ENCODE measurements at places on chromosomes 16 and 17.
A peak's percentile ranks its signal among the peaks of the same experiment; 100 is the strongest.

DNA sequence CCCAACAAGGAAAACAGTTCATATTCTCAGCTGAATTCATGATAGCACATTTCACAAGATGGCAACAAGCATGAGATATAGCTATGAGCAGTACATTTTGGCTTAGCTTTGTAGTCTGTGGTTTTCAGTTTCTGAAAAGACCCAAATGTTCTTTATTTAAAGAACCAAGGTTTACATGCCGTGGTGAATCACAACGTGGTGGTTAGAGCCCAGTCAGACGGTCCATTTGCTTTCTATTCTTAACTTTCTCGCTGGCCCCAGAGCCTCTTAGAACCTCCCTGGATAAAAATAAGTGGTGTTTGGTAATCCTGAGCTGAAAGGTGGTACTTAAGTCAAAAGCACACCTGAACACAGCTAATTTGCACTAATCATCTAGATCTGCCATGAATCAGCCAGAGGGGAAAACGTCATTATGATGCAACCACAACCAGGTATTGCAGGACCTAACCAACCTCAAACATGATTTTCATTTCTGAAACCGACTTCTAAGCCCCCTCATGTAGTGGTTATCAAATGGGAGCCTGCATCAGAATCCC is 18.6 kb upstream of the HAPSTR1 start:
- DNase-seq: no peak

- no peak for DNase-seq
Measured at GRCh38 chr17:34725725-34726124, 146.3 kb downstream of the TMEM132E start.

GRCh38 chr17:43210576-43210975 is 1.1 kb upstream of the TMEM106A start:
- DNase-seq: no peak

DNA sequence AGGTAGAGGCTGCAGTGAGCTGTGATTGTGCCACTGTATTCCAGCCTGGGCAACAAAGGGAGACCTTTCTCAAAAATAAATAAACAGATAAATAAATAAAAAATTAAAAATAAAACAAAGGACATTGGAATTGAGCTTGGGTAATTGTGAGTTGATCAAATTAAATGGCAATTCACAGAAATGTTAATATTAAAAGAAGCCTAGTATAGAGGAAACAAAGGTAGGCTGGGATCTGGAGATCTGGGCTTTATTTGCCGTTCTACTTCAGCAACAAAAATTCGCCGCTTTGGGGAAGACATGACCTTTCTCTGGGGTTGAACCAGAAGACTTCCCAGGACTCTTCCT is 332 bp upstream of the VPS25 start:
- no peak for DNase-seq

GRCh38 chr16:67302970-67303369 is 23.6 kb downstream of the KCTD19 start:
- no peak for DNase-seq

GRCh38 chr16:556474-557173 is 3.6 kb upstream of the PRR35 start:
- DNase-seq: no peak

DNA sequence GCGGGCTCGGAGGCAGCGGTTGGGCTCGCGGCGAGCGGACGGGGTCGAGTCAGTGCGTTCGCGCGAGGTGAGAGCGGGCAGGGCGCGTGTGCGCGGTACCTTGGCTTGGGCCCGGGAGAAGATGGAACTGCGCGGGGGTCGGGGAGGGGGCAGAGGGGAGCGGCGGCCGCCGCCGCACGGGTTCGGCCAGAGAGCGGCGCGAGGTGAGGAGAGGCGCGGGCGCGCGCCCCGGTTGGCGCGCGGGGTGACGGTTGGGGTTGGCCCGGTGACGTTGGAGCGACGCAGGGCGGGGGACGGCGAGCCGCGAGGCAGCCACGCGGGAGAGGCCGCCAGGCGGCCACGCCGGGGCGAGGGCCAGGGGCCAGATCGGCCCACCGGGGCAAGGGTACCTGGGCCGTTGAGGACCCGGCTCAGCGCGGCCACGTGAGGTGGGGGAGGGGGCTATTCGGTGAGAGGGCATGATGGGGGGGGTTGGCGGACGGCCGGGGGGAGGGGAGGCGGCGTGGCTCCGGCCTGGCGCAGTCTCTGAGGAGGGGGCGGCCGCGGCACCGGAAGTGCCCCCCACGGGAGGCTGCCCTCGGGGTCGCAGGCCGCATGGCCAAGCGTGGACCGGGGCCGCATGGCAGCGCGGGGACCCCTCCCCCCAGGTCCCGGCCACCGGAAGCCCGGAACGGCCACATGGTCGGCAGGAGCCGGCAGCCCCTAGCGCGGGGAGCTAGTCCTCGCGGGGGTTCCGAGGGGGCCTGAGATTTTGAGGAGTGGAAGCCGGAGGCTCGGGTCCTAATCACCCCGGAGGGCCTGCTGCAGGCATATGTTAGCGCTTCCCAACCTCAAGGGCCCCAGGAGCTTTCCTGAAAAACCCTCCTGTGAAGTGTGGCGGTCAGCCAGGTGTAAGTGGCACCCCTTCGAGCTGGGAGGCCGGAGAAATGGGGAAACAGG is 527 bp downstream of the EIF5A start:
- DNase-seq: no peak

GRCh38 chr17:37742116-37742761 is 2.6 kb downstream of the HNF1B start:
- DNase-seq: no peak

- DNase-seq: no peak
Measured at GRCh38 chr16:20214401-20214800, 112.9 kb downstream of the GP2 start.

- no peak for DNase-seq
Measured at GRCh38 chr16:73778887-73779286, 517.7 kb upstream of the PSMD7 start.

DNA sequence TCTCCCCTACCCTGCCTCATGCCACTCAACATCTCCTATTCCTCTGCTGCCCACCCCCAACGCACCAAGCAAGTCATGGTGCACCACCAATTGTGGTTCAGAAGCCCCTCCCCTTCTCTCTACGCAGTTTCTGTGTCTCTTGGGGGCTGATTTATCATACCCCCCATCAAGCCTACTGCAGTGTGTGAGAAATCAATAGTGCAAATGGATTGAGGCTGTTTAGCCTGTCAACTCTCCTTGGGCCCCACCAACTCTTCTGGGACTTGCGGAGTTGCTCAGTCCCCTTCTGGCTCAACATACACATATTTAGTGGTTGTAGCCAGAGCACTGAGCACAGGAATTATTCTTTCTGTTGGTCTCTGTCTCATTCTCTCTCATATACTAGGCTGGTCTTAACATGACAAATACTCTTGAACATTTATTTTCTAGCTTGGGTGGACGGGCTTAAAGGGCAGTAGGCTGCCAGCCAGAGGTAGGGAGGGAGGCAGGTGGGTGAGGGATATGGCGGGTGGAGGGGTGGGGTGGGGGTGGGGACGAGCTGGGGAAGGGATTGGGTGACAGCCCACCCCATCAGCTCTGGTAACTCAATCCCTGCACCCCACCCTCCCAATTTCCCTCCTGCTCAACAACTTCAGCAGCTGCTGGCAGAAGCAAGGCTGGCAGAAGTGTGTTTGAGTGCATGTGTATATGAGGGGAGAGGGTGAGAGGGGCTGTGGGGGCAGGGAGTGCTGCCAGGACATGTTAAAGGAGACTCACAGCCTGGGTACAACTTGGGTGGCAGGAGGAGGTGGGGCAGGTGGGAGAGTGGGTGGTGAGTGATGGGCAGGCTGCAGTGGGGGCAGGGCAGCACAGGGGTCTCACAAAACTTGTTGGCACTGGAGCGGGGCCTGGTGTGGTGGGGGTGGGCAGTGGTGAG is 4.9 kb downstream of the RARA start:
- DNase-seq: no peak

DNA sequence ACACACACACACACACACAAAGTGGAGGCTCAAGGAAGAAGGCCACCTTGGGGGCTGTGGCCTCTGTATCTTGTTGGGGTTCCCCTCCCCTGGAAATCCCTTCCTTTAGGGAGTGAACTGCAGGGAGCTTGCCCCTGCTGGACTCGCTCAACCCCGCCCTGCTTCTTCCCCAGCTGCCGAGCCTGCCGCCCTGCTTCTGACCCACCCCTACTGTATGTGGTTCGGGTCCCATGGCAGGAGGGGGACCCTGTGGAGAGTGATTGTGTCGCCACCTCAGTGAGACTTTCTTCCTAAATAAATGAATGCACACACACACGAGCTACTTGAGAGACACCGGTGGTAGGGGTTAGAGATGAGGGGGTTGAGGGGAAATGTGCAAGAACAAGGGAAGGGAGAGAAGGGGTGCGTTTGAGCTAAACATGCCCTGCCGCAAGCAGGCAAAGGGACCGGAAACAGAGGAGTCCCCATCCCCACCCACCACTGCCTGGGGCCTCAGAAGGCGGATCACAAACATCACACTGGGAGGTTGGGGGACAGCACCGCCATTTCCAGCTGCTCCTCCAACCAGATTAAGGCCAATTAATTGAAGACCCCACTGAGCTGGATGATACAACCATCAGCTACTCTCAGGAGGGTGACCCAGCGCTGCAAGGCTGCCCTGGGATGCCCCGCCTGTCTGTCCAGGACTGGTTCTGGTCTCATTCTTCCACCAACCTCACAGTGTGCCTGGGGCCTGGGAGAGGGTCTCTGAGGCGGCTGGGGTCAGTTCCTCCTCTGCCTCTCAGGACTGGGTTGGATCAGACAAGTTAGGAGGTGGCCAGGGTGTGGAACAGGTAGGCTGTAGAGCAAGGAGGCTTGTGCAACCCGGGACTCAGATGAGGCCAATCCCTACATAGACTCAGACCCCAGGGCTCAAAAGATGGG is 98.9 kb downstream of the SDK2 start:
- DNase-seq: no peak

DNA sequence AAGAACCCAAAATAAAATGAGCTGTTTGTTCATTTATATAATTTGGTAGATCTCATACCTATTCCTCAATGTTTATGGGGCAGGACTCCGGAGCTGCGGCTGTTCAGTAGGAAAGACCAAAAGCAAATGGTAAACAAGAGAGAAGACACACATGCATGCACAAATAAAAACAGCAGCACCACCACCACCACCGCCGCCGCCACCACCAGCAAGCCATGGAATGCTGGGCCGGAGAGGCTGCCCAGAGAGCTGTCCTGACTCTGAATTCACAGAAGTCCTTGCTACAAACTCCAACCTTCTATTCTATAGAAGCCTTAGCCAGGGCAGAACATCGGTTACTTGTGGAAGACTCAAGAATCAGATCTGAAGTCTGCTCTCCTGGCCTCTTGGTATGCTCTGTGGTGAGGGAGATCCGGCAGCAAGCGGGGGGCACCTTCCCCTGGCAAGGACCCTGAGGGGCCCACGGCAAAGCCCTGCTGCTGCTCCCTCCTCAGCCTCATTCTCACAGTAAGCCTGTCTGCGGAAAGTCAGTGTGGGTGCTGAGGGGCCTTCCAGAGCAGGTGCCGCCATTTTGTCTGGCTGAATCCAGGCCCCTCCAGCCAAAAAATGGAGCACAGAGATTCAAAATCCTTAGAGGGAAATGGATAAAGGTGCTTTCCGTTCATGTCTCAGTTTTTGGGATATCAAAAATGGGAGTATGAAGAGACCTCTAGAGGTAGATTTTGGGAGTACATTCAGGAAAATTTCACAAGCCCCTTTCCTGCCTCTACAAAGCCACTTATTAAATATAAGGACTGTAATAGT is 6.4 kb upstream of the FOXJ1 start:
- DNase-seq: no peak

- DNase-seq: no peak
Measured at GRCh38 chr16:88936556-88937205, 40.3 kb downstream of the CBFA2T3 start.

DNA sequence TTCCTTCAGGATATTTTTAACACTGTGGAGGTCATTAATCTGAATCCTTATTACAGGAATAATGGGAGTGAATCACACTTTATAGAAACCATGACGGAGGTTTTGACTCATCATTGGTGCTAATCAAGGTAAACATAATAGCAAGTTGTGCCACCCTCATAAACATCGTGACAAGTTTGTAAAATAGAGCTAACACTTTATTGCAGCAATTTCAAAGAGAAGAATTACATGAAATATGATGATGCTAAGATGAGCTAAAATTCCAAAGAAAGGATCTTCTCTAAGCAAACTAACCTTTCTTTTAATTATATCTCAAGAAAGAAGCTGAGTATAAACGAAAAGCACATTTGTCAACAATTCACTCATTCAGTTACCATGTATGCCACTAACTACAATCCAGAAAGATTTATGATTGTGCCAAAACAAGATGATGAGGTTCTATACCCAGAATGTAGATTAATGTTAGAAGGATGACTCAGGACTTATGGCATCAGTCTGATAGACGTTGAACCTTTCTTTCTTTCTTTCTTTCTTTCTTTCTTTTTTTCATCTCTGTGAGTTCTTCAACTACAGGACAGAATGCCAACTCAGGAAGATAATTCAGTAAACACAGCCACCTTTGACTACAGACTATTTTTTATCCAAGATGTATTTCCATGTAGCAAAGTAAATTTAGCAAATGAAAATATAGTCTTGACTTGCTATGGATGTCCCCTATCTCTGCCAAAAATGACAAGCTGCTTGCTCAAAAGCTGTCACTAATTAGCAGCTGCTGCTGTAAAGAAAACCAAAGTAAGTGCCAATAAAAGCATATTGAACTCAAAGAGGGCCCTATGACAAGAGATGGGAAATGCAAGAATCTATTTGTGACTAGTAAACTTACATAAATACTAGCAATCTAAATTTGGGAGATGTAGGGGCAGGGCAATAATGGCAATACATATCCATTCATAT is 23.3 kb downstream of the STAT5B start:
- DNase-seq: peak; percentile 84

DNA sequence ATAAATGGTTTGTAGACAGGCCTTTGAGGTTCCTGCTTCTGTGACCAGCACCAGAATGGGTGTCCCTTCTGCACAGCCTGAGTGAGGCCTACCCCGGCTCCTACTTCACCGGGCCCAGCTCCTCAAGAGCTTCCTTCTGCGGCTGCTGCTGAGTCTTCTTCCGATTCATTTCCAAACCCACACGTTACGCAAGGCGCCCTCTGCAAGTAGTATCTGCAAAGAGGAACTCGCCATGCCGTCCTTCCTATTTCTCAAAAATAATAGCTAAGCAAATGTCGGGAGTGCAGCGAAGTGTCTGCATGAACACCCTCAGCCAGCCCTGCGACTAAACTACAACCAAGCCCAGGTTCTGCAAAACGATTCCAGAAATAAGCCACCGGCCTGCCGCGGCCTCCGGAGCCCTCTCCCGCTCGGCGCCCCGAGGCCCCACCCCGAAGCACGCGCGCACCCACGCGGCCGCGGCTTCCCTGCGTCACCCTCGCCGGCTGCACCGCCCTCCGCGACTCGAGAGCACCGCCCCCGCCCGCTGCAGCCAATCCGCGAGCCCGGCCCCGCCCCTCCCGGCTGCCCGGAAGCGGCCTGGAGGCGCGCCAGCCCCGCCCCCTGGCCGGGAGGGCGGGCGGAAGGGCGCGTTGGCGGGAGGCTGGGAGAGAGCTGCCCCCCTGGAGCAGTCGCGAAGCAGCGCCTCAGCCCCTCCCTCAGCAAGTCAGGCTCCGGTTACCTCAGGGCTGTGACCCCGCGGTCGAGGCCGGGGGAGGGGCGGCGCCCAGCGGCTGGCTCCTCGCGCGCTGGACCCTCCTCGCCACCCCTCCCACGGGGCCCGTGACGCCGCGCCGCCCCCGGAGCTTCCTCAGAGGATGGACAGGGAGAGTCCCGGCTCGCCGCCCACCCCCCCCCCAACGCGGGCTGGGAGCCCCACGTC is 8.3 kb downstream of the MNT start:
- DNase-seq: peak; percentile 95
